ENCODE measurements at places on chromosomes 7 and 10.

GRCh38 chr7:14286036-14286435 lies 296.6 kb upstream of the ETV1 start:
- DNase-seq, result no peak

DNA sequence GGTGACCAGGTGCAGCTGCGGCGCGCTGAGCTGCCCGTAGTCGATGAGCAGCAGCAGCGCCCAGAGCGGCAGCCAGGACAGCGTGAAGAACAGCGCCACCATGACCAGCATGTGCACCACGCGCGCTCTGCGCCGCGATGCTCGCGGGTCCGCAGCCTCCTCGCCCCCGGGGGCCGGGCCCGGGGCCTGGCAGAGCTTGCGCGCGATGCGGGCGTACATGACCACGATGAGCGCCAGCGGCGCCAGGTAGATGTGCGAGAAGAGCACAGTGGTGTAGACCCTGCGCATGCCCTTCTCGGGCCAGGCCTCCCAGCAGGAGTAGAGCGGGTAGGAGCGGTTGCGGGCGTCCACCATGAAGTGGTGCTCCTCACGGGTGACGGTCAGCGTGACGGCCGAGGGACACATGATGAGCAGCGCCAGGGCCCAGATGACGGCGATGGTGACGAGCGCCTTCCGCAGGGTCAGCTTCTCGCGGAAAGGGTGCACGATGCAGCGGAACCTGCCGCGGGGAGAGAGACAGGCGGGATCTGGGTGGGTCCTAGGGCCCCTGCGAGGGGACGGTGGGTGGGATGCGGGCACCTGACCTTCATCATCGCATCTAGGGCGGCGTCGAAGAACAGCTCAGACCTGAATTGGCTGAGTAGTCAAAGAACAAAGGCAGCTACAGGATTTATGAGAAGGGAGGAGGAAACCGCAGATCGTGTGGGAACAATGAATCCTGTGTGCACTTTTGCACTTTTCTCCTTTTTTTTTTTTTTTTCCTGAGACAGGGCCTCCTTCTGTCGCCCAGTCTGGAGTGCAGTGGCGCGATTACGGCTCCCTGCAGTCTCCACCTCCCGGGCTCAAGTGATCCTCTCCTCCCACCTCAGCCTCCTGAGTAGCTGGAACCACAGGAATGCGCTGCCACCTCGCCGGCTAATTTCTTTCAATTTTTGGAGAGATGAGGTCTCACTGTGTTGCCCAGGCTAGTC lies 22.4 kb upstream of the PPA1 start:
- peak; percentile 26 for DNase-seq

DNA sequence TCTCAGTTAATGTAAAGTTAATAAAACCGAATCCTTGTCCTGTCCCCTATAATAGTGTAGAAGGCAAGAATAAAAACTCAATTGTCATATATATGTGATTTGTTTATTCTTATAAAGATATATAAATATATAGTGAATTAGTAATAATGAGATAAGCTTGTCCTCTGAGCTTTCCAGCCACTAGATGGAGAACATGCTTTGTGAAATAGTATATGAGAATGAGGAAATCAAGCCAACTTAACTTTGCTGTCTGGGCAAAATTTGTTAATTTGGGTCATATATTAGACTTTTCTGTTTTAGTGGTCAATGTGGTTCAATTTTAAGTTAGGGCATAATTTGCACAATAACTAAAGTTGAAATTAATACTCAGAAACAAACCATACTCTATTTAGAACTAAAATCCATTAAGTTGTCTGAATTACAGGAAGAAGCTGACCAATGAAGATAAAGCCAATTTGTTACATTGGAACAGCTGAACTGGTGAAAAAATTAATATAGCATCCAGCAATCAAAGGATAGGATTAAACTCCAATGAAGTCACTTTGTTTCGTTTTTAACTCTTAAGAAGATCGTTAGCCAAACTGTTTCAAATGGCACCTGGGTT lies 595.0 kb downstream of the ARL4A start:
- peak; percentile 16 for DNase-seq

DNA sequence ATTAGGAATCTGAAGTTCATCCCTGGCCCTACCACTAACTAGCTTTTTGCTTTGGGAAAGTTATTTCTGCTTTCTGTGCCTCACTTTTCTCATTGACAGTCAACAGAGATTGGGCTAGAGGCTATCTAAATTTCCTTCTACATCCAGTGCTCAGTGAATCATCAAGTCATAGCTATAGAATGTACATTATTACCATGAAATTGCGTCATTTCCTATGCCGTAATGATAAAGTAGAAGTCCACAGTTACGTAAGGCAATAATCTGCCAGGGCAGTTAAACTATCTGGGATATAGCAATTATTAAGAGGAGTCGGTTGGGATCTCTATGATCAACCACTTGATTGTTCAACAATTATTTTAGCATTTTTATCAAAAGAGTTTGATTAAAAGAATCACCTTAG lies 64.4 kb downstream of the ITGB8 start:
- no peak for DNase-seq

- DNase-seq, result peak; percentile 25
Observed at GRCh38 chr10:61635932-61636331, 26.8 kb upstream of the CABCOCO1 start.

GRCh38 chr7:84999450-84999849 lies 187.4 kb downstream of the SEMA3D start:
- DNase-seq, result no peak
